A549 treated with Hydrocortisone at 1 μM for 4 hours (cell line): ENCODE measurements at places on chromosomes 2 and 18. TPM values are rescaled to one million over a fixed set of nuclear protein-coding genes. Genes with fewer than 3 reads are reported as not detected.

The SULT1C2 gene
- total RNA-seq = 0.36 to 0.78 TPM (median 0.43 TPM) in 5 replicates

The ALK gene
- 0.02 TPM in 1 of 5 replicates, not detected in the others for total RNA-seq

The EVA1A gene
- total RNA-seq = 8.0 to 10.3 TPM (median 8.4 TPM) in 5 replicates

The CNOT11 gene
- total RNA-seq = 39.1 to 50.9 TPM (median 41.0 TPM) in 5 replicates

The RNF152 gene
- total RNA-seq = 0.06 to 0.25 TPM (median 0.13 TPM) in 5 replicates

The CXCR1 gene
- total RNA-seq = not detected in 5 replicates

The CNRIP1 gene
- 1.7 to 2.1 TPM (median 1.8 TPM) in 5 replicates for total RNA-seq

The STK39 gene
- total RNA-seq = 14.0 to 19.8 TPM (median 17.3 TPM) in 5 replicates

The ELP2 gene
- total RNA-seq = 33.9 to 39.4 TPM (median 35.9 TPM) in 5 replicates

The GPC1 gene
- 201 to 246 TPM (median 231 TPM) in 5 replicates for total RNA-seq

The COBLL1 gene
- total RNA-seq = 3.7 to 6.6 TPM (median 4.5 TPM) in 5 replicates

The LHCGR gene
- not detected in 5 replicates for total RNA-seq

The KHK gene
- total RNA-seq = 8.7 to 10.9 TPM (median 9.3 TPM) in 5 replicates

The TMEM185B gene
- total RNA-seq = 45.0 to 48.4 TPM (median 47.0 TPM) in 5 replicates

The HOXD9 gene
- total RNA-seq = 0.58 to 1.7 TPM (median 1.1 TPM) in 5 replicates

The PDE11A gene
- 0.30 to 0.71 TPM (median 0.56 TPM) in 5 replicates for total RNA-seq

The CYP1B1 gene
- 3.8 to 5.5 TPM (median 5.2 TPM) in 5 replicates for total RNA-seq

The CRYGC gene
- not detected in 5 replicates for total RNA-seq

The ABCA12 gene
- 0.17 to 0.24 TPM (median 0.23 TPM) in 5 replicates for total RNA-seq
